ENCODE measurements at places on chromosomes 6 and 20. TPM values are rescaled to one million over a fixed set of nuclear protein-coding genes. Genes with fewer than 3 reads are reported as not detected.

Gene SCUBE3
- 0.68 TPM for polyA plus RNA-seq

Gene THBS2
- polyA plus RNA-seq, result 43.2 TPM

Gene PACSIN1
- 3.0 TPM for polyA plus RNA-seq

Gene FAXC
- polyA plus RNA-seq, result 3.0 TPM

Gene WFDC5
- polyA plus RNA-seq, result not detected

Gene CAP2
- 247 TPM for polyA plus RNA-seq

Gene ADTRP
- polyA plus RNA-seq, result 0.56 TPM

Gene IRF4
- polyA plus RNA-seq, result 0.95 TPM

Gene OR12D3
- not detected for polyA plus RNA-seq

Gene BHLHE23
- polyA plus RNA-seq, result not detected

Gene SLC17A4
- polyA plus RNA-seq, result 4.7 TPM

Gene EFHC1
- 22.2 TPM for polyA plus RNA-seq

Gene ABHD12
- polyA plus RNA-seq, result 24.2 TPM

Gene CDC40
- polyA plus RNA-seq, result 17.7 TPM

Gene FRK
- 1.1 TPM for polyA plus RNA-seq

Gene AMD1
- not detected for polyA plus RNA-seq

Gene LY86
- polyA plus RNA-seq, result 1.7 TPM

Gene RGL2
- polyA plus RNA-seq, result 55.3 TPM

Gene SLC22A16
- not detected for polyA plus RNA-seq

Gene DEF6
- 4.0 TPM for polyA plus RNA-seq

Gene FAM162B
- polyA plus RNA-seq, result 6.7 TPM

Gene SLC35F1
- 6.0 TPM for polyA plus RNA-seq

Gene PNPLA1
- polyA plus RNA-seq, result not detected

Gene TRIM15
- not detected for polyA plus RNA-seq

Gene RAD21L1
- not detected for polyA plus RNA-seq

Gene PI3
- polyA plus RNA-seq, result 0.30 TPM

Gene RGS17
- polyA plus RNA-seq, result 4.3 TPM

Gene UBE2C
- polyA plus RNA-seq, result 32.5 TPM

Gene EFCAB8
- 0.10 TPM for polyA plus RNA-seq

Data from muscle of arm (tissue), 14 donors.